ENCODE measurements at places on chromosomes 7 and 10. TPM values are rescaled to one million over a fixed set of nuclear protein-coding genes. Genes with fewer than 3 reads are reported as not detected.

UPK3BL1 gene
- 21.9 TPM for total RNA-seq

TSPAN12 gene
- 6.0 TPM for total RNA-seq

H2AZ2 gene
- total RNA-seq = 180 TPM

TUBGCP2 gene
- total RNA-seq = 61.4 TPM

ZPBP gene
- total RNA-seq = not detected

PTN gene
- 40.0 TPM for total RNA-seq

SNCG gene
- total RNA-seq = 431 TPM

OGDHL gene
- 2.5 TPM for total RNA-seq

MAT1A gene
- total RNA-seq = not detected

UTF1 gene
- 0.61 TPM for total RNA-seq

GPR26 gene
- 0.10 TPM for total RNA-seq

KDM7A gene
- 25.4 TPM for total RNA-seq

LIPJ gene
- total RNA-seq = 0.22 TPM

LLCFC1 gene
- not detected for total RNA-seq

AKR1B15 gene
- not detected for total RNA-seq

AASS gene
- 37.0 TPM for total RNA-seq

CPN1 gene
- total RNA-seq = not detected

SPDYE2 gene
- not detected for total RNA-seq

HOXA4 gene
- total RNA-seq = not detected

CDC14C gene
- total RNA-seq = not detected

ZNRF2 gene
- total RNA-seq = 16.7 TPM

SUV39H2 gene
- 15.1 TPM for total RNA-seq

TMEM213 gene
- not detected for total RNA-seq

MKX gene
- total RNA-seq = 0.42 TPM

AGMO gene
- total RNA-seq = 1.2 TPM

SORCS1 gene
- total RNA-seq = 3.3 TPM

HABP2 gene
- total RNA-seq = not detected
